Heart left ventricle (tissue), 16 donors: ENCODE measurements at places on chromosomes 1 and 21.
A peak's percentile ranks its signal among the peaks of the same experiment; 100 is the strongest.

- no peak overlapping the region for H3K4me3 ChIP-seq
- no peak for DNase-seq
These were observed 26.2 kb downstream of the ARHGEF10L start for GRCh38 chr1:17565461-17566252.

- H3K27ac ChIP-seq: peak overlapping the region; percentile 89
- peak; percentile 92 for DNase-seq
- peak overlapping the region; percentile 75 for H3K4me3 ChIP-seq
These were observed 160.4 kb downstream of the RUNX1 start for GRCh38 chr21:34888569-34889319.

DNA sequence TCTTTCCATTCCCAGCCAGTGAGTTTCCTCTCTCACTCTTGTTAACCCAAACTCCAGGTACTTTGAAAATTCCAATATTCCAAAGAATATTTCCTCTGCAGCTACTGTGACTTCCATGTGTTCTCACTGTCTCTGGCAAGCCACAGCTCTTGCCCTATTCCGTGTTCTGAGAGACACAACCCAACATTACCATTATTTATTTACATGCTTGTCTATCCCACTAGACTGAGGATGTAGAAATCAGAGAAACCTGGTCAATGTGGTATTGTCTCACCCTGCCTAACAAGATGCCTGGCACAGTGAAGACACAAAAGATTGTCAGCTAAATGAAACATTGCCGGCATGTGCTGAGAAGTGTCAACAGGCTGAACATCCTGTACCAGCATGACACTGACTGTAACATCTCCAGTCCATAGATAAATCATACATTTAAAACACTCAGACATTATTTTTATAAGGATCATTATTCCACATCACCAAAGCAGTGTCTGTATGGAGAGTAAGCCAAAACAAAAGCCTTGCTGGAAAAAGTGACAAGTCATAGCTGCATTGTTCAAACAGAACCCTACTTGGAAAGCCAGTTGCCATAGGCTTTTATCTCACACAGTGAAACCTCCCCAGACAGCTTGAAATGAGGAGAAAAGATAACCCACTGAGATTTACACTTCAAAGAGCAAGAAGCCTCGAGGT is 72.3 kb downstream of the SIPA1L2 start:
- H3K27me3 ChIP-seq: no peaks in the 10 kb centered on the region
- peak overlapping the region; percentile 41 for H3K27ac ChIP-seq
- peaks cover 44% of the 10 kb centered on the region for H3K4me1 ChIP-seq
- H3K36me3 ChIP-seq: no peaks in the 10 kb centered on the region

DNA sequence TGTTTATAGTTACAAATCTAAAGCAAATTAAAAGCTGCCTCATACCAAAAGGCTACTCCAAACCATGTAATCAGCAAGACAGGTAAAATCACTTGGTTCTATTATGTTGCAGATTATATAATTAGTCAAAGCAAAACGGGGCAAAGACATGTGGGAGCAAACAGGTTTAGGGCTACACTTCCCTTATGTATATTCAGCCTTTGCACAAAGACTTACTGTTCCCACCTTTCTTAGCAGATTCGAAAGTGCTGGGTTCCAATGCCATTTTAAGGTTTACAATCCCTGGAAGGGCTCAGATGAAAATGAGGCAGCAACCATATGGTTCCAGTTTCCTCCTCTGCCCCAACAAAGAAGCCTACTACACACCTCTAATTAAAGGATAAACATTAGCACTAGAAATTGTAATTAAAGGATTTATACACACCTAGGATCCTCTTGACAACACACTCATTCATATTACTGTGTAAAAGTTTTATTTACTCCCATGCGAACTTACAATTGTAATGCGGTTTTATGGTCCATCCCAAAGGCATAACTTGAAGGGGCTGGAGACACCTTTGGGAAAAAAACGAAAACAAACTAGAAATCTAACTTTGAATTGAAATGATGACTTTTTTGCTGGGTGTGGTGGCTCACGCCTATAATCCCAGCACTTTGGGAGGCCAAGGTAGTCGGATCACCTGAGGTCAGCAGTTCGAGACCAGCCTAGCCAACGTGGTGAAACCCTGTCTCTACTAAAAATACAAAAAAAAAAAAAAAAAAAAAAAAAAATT is 117.3 kb upstream of the PKN2 start:
- H3K4me3 ChIP-seq: no peak overlapping the region
- H3K27ac ChIP-seq: no peak overlapping the region
- H3K36me3 ChIP-seq: no peaks in the 10 kb centered on the region

DNA sequence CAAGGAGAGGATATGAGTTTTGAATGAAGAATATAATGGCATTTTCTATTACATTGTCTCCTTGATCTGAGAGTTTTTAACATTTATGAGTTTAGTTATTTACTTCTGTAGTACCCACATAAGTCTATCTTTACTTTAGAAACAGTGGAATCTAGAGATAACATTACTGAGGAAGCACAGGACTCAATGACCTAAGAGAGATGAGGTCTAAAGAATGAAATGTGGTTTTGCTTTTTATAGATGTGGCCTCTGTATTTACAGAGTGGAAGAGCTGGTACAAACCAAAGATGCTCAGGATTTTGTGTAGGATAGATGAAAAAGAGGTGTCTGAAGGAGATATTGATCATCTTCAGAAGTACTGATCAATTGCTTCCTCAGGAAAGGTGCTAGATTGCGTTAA is 177.3 kb downstream of the KCTD3 start:
- no peak overlapping the region for H3K27ac ChIP-seq
- no peaks in the 10 kb centered on the region for H3K27me3 ChIP-seq
- H3K4me3 ChIP-seq: no peak overlapping the region
- DNase-seq: no peak
- H3K36me3 ChIP-seq: no peaks in the 10 kb centered on the region
- H3K4me1 ChIP-seq: no peaks in the 10 kb centered on the region

GRCh38 chr1:26259005-26259404 is 20.9 kb upstream of the SH3BGRL3 start:
- peaks cover 28% of the 10 kb centered on the region for H3K4me1 ChIP-seq
- H3K4me3 ChIP-seq: no peak overlapping the region
- no peak for DNase-seq
- no peaks in the 10 kb centered on the region for H3K27me3 ChIP-seq
- H3K36me3 ChIP-seq: peaks cover 85% of the 10 kb centered on the region

DNA sequence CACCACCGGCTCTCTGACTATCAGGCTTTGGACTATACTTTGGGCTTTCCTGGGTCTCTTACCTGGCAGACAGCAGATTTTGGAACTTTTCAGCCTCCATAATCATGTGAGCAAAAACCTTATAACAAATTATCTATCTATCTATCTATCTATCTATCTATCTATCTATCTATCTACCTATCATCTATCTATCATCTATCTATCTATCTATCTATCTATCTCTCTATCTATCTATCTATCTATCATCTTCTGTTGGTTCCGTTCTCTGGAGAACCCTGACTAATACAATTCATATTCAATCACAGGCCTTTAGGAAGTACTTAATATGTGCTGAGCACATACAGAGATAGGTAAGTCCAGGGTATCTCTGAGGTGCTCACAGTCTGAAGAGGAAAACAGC is 18.7 kb upstream of the SCMH1 start:
- no peaks in the 10 kb centered on the region for H3K27me3 ChIP-seq
- H3K27ac ChIP-seq: no peak overlapping the region
- H3K4me1 ChIP-seq: no peaks in the 10 kb centered on the region
- no peaks in the 10 kb centered on the region for H3K36me3 ChIP-seq

- DNase-seq: no peak
- no peak overlapping the region for H3K27ac ChIP-seq
- no peak overlapping the region for H3K4me3 ChIP-seq
- no peaks in the 10 kb centered on the region for H3K4me1 ChIP-seq
- H3K36me3 ChIP-seq: no peaks in the 10 kb centered on the region
- peaks cover 20% of the 10 kb centered on the region for H3K27me3 ChIP-seq
These were observed 8.9 kb upstream of the PRDM16 start for GRCh38 chr1:3060127-3060526.

DNA sequence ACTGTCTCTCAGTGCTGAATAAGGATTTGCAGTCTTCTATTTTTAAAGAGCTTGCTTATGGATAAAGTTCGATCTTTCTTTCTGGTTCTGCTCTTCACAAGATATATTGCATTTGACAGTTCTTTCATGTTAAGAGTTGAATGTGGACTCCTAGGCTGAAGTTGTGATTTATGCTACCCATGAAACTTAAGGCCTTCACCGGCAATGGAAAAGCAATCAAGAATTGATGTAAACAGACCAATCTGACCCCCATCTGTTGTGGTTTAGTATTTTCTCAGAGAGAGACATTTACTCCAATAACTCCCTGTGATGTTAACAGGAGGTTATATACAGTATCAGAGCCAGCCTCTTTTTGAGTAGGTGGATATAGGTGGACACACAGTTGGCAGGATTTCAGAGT is 165.8 kb downstream of the PAPPA2 start:
- DNase-seq: no peak
- no peaks in the 10 kb centered on the region for H3K27me3 ChIP-seq
- H3K36me3 ChIP-seq: no peaks in the 10 kb centered on the region
- H3K4me1 ChIP-seq: no peaks in the 10 kb centered on the region

GRCh38 chr1:65387821-65388220 is 32.6 kb upstream of the LEPR start:
- no peak overlapping the region for H3K4me3 ChIP-seq
- DNase-seq: no peak
- H3K4me1 ChIP-seq: no peaks in the 10 kb centered on the region
- H3K27ac ChIP-seq: no peak overlapping the region
- H3K27me3 ChIP-seq: no peaks in the 10 kb centered on the region
- peaks cover 25% of the 10 kb centered on the region for H3K36me3 ChIP-seq

- no peaks in the 10 kb centered on the region for H3K36me3 ChIP-seq
- H3K27me3 ChIP-seq: no peaks in the 10 kb centered on the region
- DNase-seq: no peak
- H3K4me1 ChIP-seq: peaks cover 7% of the 10 kb centered on the region
- no peak overlapping the region for H3K27ac ChIP-seq
These were observed 90.1 kb downstream of the PGBD5 start for GRCh38 chr1:230335861-230336522.

DNA sequence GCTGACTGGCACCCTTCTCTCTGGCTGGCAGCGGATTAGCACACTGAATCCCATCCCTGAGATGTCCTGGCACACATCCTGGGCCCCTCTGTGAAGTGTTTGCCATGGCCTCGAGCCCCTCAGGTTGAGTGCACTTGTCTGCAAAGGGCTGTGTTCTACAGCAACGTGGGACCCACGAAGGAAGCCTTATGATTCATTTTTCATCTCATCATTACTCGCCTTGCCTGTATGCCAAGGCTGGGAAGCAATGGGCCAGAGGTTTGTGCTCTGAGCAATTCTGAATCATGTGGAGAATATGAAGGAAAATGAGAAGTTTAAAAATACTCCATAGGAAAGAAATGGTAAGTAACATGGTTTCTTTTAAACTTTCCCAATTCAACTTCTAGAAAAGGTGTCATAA is 124.8 kb upstream of the LMO4 start:
- H3K27me3 ChIP-seq: no peaks in the 10 kb centered on the region
- no peak overlapping the region for H3K4me3 ChIP-seq
- no peak for DNase-seq
- no peak overlapping the region for H3K27ac ChIP-seq
- H3K36me3 ChIP-seq: no peaks in the 10 kb centered on the region

DNA sequence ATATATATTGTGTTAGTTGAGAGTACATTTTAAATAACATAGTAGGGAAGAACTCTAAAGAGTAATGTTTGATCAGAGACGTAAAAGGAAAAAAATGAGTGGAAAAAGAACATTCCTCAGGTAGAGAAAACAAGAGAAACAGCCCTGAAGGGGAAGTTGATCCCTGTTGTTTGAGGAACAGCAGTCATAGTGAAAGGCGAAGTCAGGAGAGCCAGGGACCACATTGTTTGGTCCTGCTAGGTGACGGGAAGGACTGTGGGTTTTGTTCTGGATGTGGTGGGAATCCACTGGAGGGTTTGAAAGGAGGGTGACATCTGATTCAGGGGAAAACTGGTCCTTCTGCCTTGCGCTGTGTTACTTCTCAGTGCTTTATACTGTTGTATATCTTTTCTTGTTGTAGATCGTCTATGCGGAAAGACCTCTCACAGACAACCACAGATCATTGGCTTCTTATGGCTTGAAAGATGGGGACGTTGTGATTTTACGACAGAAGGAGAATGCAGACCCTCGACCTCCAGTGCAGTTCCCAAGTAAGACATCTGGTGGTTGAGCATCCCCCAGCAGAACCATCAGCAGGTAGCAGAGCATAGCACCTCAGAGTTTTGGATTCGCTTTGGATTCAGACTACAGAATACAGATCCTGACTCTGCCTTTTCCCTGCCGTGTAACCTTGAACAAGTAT is 9.2 kb downstream of the DDI2 start:
- H3K4me1 ChIP-seq: peaks cover 5% of the 10 kb centered on the region
- DNase-seq: no peak
- H3K27me3 ChIP-seq: no peaks in the 10 kb centered on the region
- peaks cover 18% of the 10 kb centered on the region for H3K36me3 ChIP-seq

DNA sequence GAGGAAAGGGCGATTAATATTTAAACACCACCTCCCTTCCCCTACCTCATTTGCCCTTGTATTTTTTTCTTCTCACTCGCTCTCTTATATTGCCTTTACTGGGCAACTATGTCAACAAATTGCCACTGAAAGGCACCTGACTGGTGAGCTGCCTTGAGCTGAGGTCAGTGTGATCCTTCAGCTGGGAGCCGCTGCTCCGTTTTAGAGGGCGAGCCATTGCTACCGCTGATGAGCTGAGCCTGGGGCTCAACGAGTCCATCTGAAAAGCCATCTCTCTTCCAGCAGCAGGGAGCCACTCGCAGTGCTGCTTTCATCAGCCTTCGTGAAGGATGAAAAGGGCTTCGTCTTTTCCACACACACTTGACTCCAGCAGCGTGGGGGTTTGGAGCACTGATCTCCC is 108.0 kb upstream of the KIF26B start:
- H3K27ac ChIP-seq: no peak overlapping the region
- DNase-seq: no peak
- H3K4me1 ChIP-seq: peaks cover 23% of the 10 kb centered on the region
- no peak overlapping the region for H3K4me3 ChIP-seq

GRCh38 chr1:155011004-155011416 is 8.4 kb downstream of the ZBTB7B start:
- peaks cover 13% of the 10 kb centered on the region for H3K36me3 ChIP-seq
- H3K4me1 ChIP-seq: peaks cover 67% of the 10 kb centered on the region
- no peak overlapping the region for H3K4me3 ChIP-seq
- peak overlapping the region; percentile 6 for H3K27ac ChIP-seq
- no peaks in the 10 kb centered on the region for H3K27me3 ChIP-seq

DNA sequence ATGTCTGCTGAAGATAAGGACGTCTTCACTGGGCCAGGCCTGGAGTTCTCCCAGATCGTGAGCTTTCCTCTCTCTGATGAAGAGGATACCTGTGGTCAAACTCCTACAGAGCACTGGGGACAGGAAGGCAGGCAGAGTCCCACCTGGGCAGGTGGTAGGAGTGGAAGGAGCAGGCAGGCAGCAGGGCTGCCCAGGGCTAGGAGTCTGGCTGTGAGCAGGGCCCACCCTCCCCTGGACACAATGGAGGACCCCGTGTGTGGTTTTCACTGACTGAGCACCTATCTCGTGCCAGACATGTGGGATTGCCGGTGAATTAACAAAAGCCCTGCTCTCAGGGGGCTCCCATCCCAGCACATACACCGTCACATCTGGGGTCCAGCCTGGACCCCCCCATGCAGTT is 4.9 kb upstream of the SAMD11 start:
- peaks cover 26% of the 10 kb centered on the region for H3K4me1 ChIP-seq
- H3K36me3 ChIP-seq: no peaks in the 10 kb centered on the region
